ENCODE measurements at places on chromosomes 6 and 20. TPM values are rescaled to one million over a fixed set of nuclear protein-coding genes. Genes with fewer than 3 reads are reported as not detected.

ZNF165 gene
- total RNA-seq = 9.9 TPM

SIGLEC1 gene
- total RNA-seq = 4.6 TPM

ISM1 gene
- 0.42 TPM for total RNA-seq

VTA1 gene
- total RNA-seq = 56.6 TPM

KCNB1 gene
- 0.37 TPM for total RNA-seq

PRDM1 gene
- 17.6 TPM for total RNA-seq

NR2E1 gene
- not detected for total RNA-seq

AGPAT4 gene
- 3.6 TPM for total RNA-seq

GRCh38 chr6:118580585-118581419 lies 32.7 kb downstream of the PLN start:
- no peak overlapping the region for H3K27ac ChIP-seq
- peak; percentile 44 for DNase-seq
- no peaks in the 10 kb centered on the region for H3K27me3 ChIP-seq
- H3K4me3 ChIP-seq = no peak overlapping the region
- H3K4me1 ChIP-seq = no peaks in the 10 kb centered on the region

DNA sequence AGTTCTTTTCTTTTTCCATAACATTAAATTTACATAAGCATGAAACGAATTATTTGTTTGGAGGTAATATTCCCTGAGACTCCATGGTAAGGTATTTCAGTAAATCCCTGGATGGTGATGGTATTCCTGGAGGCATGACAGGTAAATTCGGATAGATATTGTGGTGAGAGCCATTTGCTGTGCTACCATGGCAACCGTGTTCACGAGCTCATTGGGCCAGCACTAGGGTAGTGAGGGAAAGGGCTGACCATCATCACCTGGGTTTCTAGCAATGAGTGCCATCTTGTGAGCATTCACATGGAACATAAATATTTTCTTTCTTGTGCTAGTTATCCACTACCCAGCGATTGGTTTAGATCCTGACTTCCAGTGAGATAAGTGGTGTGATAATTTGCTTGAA lies 51.9 kb upstream of the GNRH2 start:
- no peaks in the 10 kb centered on the region for H3K4me1 ChIP-seq
- H3K36me3 ChIP-seq = peaks cover 6% of the 10 kb centered on the region
- no peaks in the 10 kb centered on the region for H3K27me3 ChIP-seq
- DNase-seq = no peak

GRCh38 chr6:168413856-168414255 lies 27.1 kb upstream of the SMOC2 start:
- no peak for DNase-seq
- H3K36me3 ChIP-seq = no peaks in the 10 kb centered on the region
- no peak overlapping the region for H3K4me3 ChIP-seq
- H3K27ac ChIP-seq = no peak overlapping the region
- H3K4me1 ChIP-seq = no peaks in the 10 kb centered on the region

DNA sequence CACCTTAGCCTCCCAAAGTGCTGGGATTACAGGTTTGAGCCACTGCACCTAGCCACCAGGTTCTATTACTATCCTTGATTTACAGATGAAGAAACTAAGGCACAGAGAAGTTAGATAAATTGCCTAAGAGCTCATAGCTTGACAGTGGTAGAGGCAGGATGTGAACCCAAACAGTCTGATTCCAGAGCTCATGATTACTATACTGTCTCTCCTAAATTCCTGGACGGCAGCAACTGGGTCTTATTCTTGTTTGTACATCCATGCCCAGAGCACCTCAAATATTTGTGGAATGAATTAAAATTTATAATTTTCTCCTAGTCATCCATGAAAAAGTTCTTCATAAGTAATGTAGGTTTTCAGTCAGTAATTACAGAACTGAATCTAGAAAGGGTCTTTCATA lies 15.1 kb downstream of the PDSS2 start:
- no peak overlapping the region for H3K27ac ChIP-seq
- H3K4me1 ChIP-seq = no peaks in the 10 kb centered on the region
- no peaks in the 10 kb centered on the region for H3K27me3 ChIP-seq

DNA sequence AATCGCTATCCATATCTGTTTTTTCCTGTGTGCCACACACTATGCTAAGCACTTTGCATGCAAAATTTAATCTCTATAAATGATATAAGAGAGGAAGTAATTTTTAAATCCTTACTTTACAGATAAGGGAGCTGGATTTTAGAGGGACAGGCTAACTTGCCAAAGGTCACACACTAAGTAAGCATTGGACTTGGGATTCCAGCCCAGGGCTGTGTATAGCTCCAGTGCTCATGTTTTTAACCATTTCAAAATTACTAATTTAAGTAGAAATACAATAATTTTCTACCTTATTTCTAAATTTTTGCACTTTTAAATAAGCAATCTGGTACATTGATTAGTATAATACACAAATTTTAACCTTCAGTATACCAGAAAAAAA lies 144.6 kb downstream of the UST start:
- no peak overlapping the region for H3K4me3 ChIP-seq
- H3K27ac ChIP-seq = no peak overlapping the region
- no peak for DNase-seq

DNA sequence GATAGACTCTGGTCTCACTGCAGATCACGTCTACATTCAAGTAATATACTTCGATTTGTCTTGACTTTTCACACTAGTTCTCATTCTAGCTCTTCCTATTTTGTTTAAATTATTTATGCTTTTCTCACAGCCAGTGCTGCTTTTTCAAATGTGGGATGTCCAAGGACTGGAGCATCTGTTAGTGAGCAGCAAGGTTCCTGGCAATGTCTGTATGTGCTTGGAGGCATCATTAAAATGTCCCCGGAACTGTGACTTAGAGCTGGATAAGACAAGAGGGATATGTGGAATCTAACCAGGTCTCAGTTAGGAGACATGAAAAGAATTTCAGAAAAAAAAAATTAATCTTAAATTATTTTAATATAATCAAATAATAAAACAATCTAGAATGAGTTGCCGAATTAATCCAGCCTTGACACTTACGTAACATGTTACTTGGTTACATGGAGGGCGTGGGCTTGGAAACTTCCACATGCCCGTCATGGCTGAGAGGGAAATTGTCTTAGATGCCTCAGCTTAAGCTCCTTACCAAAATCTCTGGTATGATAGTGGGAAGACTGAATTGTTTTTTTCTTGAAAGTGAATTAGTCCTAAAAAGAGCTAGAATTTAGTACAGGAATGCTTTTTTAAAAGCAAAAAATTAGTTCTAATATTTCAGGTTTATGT lies 21.4 kb upstream of the CARMIL1 start:
- H3K27ac ChIP-seq = no peak overlapping the region
- H3K4me3 ChIP-seq = no peak overlapping the region
- H3K36me3 ChIP-seq = no peaks in the 10 kb centered on the region
- DNase-seq = no peak

DNA sequence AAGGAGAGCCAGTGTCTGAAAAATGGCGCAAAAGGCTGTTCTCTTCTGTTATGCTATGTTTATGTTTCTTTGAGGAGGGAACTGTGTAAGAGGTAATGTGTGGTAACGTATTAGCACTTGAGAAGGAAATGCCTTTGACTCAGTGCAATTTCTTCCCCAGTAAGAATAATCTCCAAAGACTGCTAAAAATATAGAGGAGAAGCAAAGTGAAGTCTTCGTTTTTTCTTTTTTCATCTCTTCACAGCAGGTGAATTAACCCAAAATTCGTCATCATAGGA lies 47.1 kb upstream of the IFNGR1 start:
- H3K27me3 ChIP-seq = no peaks in the 10 kb centered on the region
- no peak overlapping the region for H3K4me3 ChIP-seq
- no peaks in the 10 kb centered on the region for H3K4me1 ChIP-seq
- H3K36me3 ChIP-seq = no peaks in the 10 kb centered on the region
- H3K27ac ChIP-seq = no peak overlapping the region

- H3K27me3 ChIP-seq = no peaks in the 10 kb centered on the region
- H3K4me1 ChIP-seq = no peaks in the 10 kb centered on the region
- no peaks in the 10 kb centered on the region for H3K36me3 ChIP-seq
- H3K4me3 ChIP-seq = no peak overlapping the region
- no peak for DNase-seq
Observed at GRCh38 chr6:91288741-91289140, 701.9 kb upstream of the MAP3K7 start.

- DNase-seq = no peak
- H3K36me3 ChIP-seq = no peaks in the 10 kb centered on the region
- H3K27me3 ChIP-seq = no peaks in the 10 kb centered on the region
- H3K4me3 ChIP-seq = no peak overlapping the region
- no peak overlapping the region for H3K27ac ChIP-seq
Observed at GRCh38 chr20:48203252-48203651, 418.0 kb upstream of the SULF2 start.

DNA sequence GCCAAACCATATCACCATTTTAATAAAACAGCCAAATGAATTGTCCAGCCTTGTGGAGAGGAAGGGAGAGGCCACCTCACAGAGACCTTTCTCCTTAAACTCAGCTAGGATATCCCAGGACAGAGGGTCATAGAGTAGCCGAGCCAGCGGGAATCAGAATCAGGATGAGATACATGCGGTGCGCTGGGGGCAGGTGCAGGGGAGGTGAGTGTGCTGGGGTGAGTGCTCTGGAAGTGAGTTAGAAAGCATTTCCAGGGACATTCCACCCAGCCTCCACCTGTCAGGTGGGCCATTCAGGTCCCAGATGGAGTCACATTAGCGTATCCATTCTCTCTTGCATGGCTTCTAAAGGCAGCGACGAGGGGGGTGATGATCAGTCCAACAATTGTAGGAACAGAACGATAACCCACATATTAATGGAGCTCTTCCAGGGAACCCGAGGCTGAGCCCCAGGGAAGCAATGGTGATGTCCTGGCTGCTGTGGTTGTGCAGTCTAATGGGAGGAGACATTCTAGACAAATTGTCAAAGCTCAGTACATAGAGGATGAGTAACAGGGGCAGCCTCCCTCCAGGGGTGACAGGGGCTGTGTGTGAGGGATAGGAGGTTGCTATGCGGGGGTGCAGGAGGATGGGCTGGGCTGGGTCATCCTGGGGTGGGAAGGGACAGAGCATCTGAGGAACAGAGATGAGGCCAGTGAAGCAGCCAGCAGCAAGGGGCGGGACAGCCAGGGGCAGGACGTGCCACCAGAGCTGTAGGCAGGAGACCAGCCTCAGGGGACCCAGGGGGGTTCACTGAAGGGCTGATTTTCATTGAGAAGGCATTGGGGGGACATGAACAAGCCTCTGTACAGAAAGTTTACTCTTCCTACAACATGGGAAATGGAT lies 88.7 kb upstream of the FRMD1 start:
- H3K4me1 ChIP-seq = no peaks in the 10 kb centered on the region
- H3K27ac ChIP-seq = no peak overlapping the region
- no peaks in the 10 kb centered on the region for H3K36me3 ChIP-seq
- no peak overlapping the region for H3K4me3 ChIP-seq
- peak; percentile 16 for DNase-seq
- no peaks in the 10 kb centered on the region for H3K27me3 ChIP-seq

- H3K27me3 ChIP-seq = no peaks in the 10 kb centered on the region
- no peak overlapping the region for H3K4me3 ChIP-seq
- no peaks in the 10 kb centered on the region for H3K36me3 ChIP-seq
- no peaks in the 10 kb centered on the region for H3K4me1 ChIP-seq
Observed at GRCh38 chr6:83303426-83303825, 110.3 kb downstream of the RWDD2A start.

GRCh38 chr6:98547151-98547550 lies 287.2 kb upstream of the POU3F2 start:
- H3K27me3 ChIP-seq = no peaks in the 10 kb centered on the region
- no peaks in the 10 kb centered on the region for H3K4me1 ChIP-seq
- DNase-seq = no peak

All from colonic mucosa (tissue), 4 donors.